ENCODE measurements at places on chromosomes 3 and 15.

GRCh38 chr15:90914305-90915080 is 11.4 kb downstream of the MAN2A2 start:
- no peak for DNase-seq

GRCh38 chr3:31503456-31503855 is 29.3 kb upstream of the STT3B start:
- DNase-seq: no peak

GRCh38 chr15:51366920-51367319 is 25.5 kb downstream of the GLDN start:
- no peak for DNase-seq

GRCh38 chr3:159263750-159264553 is 462.1 kb downstream of the MFSD1 start:
- DNase-seq: peak; percentile 44

GRCh38 chr3:120203016-120203415 is 82.0 kb downstream of the GPR156 start:
- DNase-seq: no peak

- DNase-seq: no peak
Observed at GRCh38 chr3:8532251-8532871, 30.7 kb downstream of the LMCD1 start.

DNA sequence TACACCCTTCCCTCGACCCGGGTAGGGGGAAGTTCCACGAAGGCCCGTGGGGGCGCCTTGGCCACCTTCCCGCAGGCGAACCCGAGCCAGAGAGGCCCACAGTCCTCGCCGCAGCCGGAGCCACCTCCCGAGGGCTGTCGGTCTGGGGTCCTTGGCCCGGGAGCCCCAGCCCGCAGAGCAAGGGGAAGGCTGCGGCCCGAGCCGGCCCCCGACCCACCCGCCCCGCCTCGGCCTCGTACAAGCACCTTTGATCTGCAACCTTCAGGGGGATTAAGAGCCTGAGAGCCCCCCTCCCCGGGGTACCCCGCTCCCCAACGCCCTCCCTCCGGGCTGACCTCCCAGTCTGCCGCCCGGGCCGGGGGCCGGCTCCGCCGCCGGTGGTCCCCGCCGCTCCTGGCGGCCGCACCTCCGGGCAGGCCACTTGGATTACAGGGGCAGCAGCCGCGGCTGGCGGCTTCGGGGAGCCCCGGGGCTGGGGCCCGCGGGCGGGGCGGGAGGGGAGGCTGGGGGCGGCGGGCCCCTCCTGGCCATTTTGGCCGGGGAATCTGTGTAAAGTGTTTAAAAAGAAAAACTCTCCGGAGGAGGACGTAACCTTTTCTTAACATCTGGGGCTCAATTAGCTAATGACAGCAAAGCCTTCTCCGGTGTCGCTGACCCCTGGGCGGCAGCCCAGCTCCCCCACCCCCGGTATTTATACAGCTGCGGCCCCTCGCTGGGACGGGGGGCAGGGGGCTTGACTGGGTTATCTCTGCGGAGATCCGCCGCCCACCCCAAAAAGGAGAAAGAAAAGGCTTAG is 40.2 kb downstream of the EPHB3 start:
- no peak for DNase-seq

- no peak for DNase-seq
Observed at GRCh38 chr15:73632670-73633058, 525 bp downstream of the NPTN start.

DNA sequence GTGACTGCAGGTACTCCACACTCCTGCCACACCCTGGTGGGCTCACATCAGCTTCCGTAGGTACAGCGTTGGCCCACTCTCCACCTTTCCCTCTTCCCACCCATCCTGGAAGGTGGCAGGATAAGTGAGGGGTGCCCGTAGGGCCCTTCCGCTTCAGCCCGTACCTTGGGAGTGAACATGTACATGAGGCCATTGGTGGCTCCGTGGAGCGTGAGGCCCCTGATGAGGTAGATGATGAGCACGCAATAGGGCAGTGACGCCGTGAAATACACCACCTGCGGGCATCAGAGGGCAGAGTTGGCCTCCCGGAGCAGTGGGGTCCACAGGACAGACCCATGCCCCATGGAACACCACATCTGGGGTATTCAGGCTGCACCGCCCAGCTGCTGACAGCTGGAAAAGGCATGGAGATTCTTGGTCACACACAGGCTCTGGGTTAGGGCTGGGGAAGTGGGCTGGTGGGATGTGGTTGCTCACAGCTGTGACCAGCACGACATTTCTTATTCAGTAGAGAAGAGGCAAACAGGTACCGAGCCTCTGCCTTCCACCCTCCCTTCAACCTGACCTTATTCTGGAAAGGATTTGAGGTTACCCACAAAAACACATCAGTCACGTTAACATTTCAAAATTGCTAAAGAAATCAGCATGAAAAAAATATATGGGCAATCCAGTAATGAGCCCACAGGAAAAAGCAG is 23.8 kb downstream of the SLC6A20 start:
- DNase-seq: no peak

- no peak for DNase-seq
Observed at GRCh38 chr3:62057339-62058047, 315.9 kb downstream of the FEZF2 start.

All from posterior cingulate gyrus (tissue), 11 donors.